DMS53 (cell line): ENCODE measurements at places on chromosomes 3 and 15.

GRCh38 chr3:13125092-13126015 lies 52.1 kb upstream of the IQSEC1 start:
- no peak for DNase-seq

DNA sequence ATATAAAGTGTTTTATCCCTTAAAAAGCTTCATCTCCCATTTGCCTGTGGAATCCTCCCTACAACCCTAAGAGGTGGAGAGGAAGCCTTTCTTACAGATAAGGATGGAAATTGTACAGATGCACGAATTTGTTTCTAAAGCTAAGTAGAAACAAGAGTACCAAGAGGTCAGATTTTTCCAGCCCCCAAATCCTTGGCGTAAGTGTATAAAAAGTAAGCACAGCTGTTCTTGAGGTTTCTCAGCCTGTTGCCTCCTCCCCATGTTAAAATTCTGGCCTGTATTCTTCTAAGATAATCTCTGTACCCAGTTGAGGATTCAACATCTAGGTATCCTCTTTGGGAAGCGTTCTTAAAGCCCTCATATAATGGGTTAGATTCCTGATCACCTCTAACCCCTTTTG lies 34.9 kb downstream of the RAB7A start:
- no peak for DNase-seq

DNA sequence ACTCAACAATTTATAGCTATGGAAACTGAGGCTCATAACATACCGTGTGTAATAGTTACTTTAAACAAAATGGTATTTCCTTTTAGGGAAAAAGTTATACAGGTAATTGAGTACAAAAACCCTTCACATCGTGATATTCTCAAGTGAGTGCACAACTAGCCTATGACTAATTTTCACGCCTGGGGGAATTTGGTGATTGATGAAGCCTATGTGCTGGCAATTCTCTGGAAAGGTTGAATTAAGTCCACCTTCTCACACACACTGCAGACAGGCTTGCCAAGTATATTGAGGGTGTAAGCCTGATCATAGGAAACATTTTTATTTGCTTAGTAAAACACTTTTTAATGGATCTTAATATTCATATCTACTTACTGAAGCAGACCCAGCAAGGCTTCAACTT lies 41.3 kb upstream of the ROBO2 start:
- no peak for DNase-seq

DNA sequence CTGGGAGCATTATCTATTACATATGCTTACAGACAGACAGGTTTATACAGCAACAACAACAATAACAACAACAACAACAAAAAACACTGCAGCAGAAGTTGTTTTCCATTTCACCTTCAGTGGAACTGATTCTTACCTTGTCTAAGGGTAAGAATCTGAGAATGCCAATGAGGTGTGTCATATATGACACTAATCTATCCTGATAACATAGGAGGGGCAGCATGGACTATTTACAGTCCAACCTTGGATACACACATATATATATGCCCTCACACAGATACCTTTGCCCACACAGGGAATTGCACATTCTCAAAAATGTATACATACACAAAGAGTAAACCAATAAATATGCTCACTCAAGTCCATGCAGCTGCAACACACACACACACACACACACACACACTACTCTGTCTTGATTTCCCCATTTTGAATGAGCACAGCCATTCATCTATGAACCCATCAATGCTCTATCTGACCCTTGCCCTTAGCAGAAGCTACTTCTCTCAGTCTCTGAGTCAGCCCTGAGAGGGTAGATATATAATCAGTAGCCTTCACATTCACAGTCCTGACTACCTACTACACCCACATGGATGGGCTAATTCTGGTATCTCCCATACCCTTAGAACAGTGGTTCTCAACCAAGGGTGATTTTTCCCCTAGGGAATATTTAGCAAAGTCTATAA lies 9.7 kb upstream of the TRANK1 start:
- no peak for DNase-seq

- DNase-seq: peak; percentile 72
Observed at GRCh38 chr3:31532587-31533168, at the start of gene STT3B. STT3B (plus strand) TSS chr3:31532925; CDS start chr3:31532999, 74 bp downstream.

DNA sequence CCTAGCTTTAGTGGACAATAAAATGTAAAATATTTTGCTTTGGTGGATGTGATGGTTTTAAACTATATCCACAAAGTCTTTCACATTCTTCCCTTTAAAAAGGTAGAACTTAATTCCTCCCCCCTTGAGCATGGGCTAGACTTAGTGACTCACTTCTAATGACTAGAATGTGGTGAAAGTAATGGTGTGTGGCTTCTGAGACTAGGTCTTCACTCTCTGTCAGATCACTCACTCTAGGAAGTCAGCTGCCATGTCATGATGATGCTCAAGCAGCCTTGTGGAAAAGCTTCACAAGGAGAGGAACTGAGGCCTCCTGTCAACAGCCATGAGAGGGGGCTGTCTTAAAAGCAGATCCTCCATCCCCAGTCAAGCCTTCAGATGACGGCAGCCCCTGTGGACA lies 4.2 kb downstream of the LRRC2 start:
- no peak for DNase-seq

- peak; percentile 23 for DNase-seq
Observed at GRCh38 chr3:38039899-38040261, 872 bp downstream of the DLEC1 start.

GRCh38 chr3:20246662-20247061 lies 60.7 kb upstream of the SGO1 start:
- no peak for DNase-seq

- DNase-seq: peak; percentile 47
Observed at GRCh38 chr3:146626403-146627122, 21.4 kb upstream of the PLSCR5 start.

DNA sequence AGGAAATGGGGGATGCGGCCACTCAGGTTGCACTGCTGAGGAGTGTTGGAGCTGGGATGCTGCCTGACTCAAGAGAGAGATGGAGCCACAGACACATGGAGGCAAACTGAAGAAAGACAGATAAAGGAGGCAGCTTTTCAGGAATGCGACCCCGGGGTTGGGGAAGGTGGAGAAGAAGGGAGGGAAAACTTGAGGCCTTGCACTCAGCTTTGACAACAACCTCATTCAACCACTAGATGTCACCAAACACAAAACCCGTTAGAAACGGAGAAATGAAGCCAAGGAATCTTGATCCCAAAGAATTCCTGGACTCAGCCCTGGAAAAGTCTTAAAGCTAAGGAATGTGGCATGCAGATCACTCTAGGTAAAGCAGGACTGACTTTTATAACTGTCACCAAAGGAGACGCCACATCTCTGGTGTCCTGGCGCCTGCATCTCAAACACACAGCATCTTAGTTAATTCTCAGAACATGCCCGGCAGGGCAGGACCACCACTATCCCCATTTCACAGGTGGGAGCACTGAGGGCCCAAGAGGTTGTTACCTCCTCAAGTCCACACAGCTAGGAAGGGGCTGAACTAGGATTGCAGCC lies 59.6 kb upstream of the LMCD1 start:
- DNase-seq: peak; percentile 55

DNA sequence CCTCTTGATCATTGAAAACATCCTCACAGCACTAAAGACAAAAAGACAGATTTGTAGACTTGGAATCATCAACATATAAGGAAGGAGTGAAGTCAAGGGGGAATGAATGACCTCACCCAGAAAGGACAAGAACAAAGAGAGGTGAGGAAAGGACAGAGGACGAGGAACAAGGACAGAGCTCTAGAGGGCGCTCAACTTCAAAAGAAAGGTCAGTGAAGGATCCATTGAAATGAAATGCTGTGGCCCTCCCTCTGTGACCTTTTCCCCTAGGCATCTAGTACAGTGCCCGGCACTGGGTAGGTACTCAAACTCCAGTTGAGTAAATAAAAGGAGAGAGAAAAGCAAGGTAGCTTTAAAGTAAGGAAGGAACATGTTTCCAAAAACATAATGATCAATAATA lies 2.6 kb downstream of the ATP8B4 start:
- DNase-seq: peak; percentile 51

DNA sequence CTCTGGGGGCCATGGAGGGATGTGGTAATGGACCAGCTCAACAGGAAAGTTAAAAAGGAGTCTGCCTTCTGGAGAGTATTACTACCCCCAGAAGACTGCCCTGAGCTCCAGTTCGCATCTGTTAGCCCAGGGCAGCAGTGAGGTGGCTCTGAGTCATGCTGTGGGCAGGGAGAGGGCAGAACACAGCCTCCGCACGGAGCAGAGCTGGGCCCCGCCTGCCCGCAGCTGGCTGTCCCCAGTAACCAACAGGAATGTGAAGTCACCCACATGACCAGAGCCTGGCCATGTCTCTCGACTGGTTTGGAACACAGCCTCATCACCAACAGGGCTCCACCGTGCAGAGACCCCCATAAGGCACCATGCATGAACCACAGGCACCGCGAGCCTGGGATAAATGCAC lies 62.1 kb downstream of the CYFIP1 start:
- no peak for DNase-seq

DNA sequence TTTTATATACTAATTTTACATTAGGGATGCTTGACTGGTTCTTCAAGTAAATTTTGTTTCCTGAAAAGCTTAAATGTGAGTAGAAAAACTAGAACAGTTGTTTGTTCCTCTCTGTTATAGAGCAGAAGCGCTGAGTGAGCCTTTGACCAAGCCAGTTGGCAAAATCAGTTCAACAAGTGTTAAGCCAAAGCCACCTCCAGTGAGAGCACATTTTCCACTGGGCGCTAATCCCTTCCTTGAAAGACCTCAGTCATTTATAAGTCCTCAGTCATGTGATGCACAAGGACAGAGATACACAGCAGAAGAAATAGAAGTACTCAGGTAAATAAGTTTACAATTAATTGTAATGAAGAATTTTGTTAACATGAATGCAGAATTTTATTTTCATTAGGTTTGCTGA lies 14.6 kb downstream of the CAPN7 start:
- no peak for DNase-seq

GRCh38 chr15:60154764-60155325 lies 150.7 kb downstream of the FOXB1 start:
- no peak for DNase-seq

DNA sequence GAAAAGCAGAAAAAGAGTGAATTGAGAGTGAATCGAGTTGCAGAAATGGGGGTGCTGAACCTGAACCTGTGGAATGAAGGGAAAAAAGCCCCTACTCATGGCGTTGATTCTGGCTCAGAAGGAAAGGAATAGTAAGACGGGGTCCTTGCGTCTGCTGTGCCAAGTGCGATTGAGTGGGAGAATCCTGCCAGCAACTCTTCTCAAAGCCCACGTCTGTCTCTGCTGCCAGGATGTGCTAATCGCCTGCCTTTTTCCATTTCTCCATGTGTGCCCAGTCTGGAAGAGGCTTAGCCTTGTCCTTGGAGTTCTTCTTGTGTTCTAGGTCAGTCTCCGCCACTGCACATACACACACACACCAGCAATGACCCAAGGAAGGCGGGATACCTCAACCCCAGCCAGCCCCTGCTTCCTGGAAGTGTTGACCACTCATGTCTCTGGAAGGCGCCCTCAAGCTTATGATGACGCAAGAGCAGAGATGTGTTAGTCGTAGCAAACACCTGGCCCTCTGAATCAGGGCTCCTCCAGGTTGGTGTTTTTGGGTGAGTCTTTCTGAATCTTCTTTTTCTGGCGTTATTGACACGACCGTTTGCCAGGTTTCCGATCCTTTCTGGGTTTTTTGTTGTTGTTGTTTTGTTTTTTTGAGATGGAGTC lies 262.4 kb upstream of the PROK2 start:
- no peak for DNase-seq

- DNase-seq: no peak
Observed at GRCh38 chr3:23659274-23659673, 146.5 kb upstream of the UBE2E1 start.

DNA sequence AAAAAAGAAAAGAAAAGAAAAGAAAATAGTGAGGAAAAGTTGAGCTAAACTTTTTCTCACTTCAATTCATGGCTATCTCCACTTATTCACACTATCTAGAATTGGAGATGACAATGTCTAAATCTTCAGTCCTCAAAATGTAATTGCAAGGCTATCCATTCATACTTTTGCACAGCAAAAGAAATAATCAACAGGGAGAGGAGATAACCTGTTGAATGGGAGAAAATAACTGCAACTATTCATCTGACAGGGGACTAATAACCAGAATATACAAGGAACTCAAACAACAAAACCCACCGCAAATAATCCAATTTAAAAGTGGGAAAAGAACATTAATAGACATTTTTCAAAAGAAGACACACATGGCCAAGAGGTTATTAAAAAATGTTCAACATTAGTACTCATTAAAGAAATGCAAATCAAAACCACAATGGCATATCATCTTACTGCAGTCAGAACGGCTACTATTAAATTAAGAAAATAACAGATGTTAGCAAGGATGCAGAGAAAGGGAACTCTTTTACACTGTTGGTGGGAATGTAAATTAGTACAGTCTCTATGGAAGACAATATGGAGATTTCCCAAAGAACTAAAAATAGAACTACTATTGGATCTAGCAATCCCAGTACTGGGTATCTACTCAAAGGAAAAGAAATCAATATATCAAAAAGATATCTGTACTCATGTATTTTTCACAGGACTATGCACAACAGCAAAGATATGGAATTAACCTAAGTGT lies 73.5 kb upstream of the PPIB start:
- DNase-seq: no peak
